ENCODE measurements at places on chromosomes 12 and 14. TPM values are rescaled to one million over a fixed set of nuclear protein-coding genes. Genes with fewer than 3 reads are reported as not detected.

DNA sequence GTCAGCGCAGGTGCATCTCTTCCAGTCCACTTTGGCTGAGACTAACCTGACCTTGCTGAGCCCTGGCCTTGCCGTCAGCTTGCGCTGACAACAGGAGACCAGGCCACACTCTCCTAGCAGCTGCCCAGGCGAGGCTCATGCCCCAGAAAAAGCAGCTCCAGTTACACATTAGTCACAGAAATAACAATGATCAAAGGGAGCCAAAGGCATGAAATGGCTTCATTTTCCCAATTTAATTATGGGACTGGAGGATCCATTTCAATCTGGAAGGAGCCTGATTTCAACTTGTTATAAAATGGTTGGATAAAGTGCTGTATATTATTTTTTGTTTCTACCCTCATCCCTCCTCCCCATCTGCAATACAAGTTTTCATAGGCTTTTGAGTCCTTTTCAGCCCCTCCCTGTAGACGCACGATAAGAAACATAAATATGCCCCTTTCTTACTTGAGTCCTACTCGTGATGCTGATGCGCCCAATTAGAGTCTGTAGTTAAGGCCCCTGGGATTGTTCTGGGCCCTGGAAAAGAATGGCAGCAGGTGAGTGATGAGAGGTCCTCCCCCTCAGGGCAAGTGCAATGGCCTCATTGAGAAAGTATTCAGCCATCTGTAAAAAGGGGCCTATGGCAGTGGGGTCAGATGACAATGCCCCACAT lies 376.0 kb downstream of the C12orf75 start:
- no peak for DNase-seq

DNA sequence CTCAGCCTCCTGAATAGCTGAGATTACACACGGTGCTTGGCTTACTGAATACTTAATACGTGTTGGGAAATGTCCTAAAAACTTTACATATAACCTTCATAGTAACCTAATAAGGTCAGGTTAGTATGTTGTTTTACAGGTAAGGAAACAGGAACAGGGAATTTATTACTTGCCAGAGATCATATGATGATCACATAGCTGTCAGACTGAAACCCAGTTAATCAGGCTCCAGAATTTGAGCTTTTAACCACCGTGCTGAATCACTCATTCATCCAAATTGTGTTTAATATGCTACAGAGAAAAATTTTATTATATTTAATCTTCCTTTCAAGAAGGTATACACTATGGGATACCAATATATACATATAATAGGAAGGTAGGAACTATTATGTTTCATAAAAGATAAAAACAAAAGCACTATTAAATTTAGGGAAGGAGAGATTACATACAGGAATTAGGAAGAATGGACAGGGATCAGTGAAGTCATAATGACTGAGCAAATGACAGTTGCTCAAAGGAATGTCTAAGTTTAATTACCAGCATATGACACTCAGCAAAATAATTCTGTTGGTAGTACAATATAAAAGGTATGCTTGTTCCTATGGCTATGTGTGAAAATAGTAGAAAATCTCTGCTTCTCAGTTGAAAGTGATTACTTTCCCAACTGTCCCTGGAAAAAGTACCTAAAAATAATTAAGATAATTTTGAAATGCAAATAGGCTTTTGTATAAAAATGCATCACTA lies 59.3 kb downstream of the HEATR5A start:
- DNase-seq, result no peak

- DNase-seq, result no peak
Observed at GRCh38 chr14:60171690-60172089, 6.5 kb upstream of the DHRS7 start.

DNA sequence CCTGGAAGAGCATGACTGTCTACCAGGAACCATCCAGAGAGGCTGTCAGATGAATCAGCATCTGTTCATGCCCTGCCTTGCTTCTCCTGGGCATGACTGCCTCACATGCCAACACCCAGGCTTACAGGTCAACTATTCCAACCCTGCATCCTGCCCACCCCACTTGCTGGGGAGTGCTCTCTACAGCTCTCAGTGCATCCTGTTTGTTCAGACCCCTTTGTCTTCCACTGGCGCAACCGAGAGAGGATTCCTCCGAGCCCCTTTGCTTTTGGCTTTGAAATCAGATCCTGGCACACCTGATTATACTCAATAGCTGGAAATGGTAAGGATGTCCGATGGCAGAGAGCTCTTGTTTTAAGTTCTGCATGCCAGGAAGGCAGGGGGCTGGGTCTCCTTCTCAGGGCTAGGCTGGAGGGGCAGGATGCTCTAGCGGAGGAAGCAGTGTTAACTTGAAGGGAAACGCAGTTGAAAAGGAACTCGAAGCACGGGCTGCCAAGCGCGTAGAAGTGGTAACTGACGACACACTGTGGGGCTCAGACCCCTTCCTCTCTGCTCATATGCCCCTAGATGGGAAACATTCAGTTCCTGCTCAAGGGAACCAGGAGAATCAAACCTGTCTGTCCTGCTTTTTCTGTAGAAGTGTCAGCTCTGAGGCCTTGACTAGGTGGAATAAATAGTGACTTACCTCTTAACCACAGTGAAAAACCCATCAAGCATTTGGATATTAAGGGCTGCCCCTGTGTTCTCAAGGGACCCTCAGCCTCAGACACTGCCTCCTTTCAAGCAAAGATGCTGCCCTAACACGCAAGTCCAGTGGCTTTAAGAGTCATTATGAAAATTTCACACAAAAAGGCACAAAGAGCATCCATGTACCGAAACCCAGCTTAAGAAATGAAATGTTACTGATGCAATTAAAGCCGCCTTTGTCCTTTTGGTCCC lies 297.5 kb downstream of the ZFP36L1 start:
- no peak for DNase-seq

DNA sequence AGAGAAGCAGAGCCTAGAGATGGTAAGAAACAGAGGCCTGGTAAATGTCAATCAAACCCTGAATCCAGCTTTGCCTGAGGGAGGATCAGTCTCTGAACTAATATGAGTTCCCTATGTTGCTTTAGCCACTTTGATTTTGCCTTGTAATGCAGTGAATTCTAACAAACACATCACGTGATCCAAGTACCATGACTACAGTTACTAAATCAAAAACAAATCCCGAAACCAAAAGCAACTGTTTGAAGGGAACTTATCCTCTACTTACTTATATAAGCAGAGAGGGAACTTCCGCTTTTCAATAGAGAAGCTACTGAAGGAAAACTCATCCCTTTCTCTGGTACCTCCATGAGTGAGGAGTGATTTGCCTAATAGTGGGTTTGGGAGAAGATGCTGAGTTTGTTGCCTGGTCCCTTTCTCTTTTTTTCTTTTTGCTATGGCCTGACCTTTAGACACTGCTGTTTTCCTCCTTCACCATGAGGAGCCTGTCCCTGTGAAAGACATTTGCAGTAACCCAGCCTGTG lies 7.7 kb upstream of the PPTC7 start:
- no peak for DNase-seq

NYNRIN gene
- 0.27 TPM for total RNA-seq

FGF6 gene
- not detected for total RNA-seq

CPNE6 gene
- not detected for total RNA-seq

Data from HCT116 (cell line).